ENCODE measurements at places on chromosomes 5 and 9.

- DNase-seq: no peak
Observed at GRCh38 chr5:150052956-150053712, 33.2 kb downstream of the CSF1R start.

- no peak for DNase-seq
Observed at GRCh38 chr5:40838086-40838485, 3.1 kb upstream of the RPL37 start.

- no peak for DNase-seq
Observed at GRCh38 chr9:138105123-138105415, 227.5 kb downstream of the CACNA1B start.

DNA sequence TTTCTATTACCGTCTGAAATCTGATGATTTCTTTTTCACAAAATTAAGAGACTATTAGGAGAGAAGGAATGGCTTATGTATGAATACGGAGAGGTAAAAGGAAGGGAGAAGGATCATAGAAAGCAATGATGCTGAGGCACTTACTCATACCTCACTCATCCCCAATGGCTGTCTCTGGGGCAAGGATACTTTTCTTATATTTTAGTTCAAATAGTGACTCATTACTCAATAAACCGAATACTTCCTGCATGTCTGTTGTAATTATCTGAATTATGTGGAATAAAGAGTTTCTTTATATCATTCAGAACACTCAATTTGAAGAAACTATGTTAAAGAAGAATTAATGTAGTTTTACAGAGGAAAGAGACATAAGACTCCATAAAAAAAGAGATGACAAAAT, 284.5 kb upstream of the NUDT12 start:
- DNase-seq: no peak

DNA sequence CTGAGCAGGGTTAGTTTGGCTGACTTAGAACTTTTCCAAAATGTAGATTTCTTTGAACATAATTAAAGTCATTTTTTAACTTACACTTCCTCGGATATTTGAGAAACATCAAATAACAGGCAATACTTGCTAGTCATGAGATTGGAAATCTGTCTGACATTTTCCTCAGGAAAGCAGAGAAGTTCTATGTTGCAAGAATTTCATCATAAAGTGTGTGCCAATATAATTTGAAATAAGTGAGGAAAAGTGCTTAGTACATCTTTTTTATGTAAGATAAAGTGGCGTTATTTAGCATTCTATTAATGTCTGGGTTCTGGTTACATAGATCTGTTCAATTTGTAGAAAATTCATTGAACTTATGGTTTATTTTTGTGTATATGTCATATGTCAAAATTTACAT, 48.7 kb upstream of the C5orf47 start:
- no peak for DNase-seq

DNA sequence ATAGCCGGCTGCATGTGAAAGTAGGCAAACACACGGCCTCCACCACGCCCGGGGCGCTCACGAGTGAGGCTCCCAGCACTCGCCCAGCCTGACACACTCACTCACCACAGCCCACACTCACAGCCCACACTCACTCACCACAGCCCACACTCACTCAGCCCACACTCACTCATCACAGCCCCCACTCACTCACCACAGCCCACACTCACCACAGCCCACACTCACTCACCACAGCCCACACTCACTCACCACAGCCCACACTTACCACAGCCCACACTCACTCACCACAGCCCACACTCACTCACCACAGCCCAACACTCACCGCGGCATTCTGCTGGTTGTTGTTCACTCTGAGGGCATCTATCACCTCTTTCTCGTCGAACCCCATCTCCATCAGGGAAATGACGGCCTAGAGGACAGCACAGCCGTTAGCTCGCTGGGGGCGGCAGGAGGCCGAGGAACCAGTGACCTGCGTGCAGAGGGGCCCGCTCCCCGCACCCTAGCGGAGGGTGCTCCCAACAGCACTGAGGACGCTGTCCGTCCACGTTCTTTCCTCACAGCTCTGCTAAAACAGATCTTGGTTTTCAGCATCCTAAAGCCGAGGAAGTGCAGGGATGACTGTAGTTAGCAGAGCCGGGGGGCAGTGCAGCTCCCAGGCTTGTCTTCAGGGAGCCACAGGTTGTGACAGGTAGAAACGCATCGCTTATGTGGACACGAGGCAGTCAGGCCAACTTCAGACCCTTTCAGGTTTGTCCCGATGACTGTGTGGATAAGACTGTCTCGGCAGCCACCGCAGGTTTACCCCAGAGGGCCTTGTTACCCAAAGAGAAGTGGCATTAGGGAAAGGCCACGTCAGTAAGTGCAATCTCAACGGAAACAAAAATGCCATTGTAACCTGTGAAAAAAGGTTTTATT, 21.6 kb downstream of the UBAC1 start:
- DNase-seq: no peak
